ENCODE measurements at places on chromosomes 4 and X.

GRCh38 chrX:1673337-1673736 is 58.5 kb downstream of the ASMT start:
- no peak for DNase-seq

DNA sequence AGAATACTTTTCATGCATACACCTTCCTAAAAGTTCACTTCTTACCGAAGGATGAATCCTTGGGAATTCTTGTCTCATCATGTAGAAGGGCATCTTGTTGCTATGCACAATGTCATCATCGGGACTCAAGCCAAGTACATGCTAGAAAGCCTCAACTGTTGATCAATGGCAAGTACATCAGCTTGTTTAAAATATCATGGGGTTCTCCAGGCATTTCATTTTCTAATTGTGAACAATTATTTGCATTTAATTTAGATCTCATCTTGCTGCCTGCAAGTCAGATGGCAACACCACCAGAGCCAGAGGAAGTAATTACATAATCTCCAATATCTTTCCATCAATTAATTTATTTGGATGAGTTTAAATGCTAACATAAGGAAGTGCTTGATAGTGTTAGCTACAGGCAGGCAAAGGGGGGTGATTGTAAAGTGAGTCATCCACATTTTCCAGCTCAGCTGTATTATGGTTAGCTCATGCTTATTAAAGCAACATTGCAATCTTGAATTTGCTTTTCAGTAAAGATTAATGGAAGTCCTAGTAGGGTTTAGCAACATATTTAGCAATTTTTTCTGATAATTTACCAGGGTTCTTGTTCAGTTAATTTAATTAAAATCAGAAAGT is 356.5 kb downstream of the CBLL2 start:
- no peak for DNase-seq

GRCh38 chr4:958696-959337 is 14.6 kb downstream of the DGKQ start:
- no peak for DNase-seq

- DNase-seq, result no peak
Measured at GRCh38 chrX:114017086-114017485, 566.8 kb upstream of the HTR2C start.

DNA sequence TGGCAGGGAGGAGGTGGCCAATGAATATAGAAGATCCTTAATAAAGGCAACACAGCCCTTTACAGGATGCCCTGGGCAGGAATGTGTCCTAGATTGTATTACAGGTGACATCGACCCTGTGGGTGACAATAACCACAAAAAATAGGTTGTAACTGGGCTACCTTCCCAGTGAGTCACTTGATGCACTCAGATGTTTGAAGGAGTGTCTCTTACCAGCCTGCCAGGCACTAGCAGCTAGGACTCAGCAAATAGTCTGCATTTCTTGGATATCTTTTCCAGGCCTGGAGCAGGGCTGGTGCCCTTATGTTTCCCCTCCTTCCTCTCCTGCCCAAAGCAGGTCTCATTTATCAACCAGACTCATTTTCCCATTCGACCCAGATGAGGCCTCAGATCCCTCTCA is 50.9 kb upstream of the TMEM164 start:
- DNase-seq, result no peak

GRCh38 chrX:16130707-16131106 is 7.3 kb downstream of the GRPR start:
- DNase-seq, result no peak

Data from NCI-H2107 (cell line).